T-cell (primary cell): ENCODE measurements at places on chromosomes 2 and 18.
A peak's percentile ranks its signal among the peaks of the same experiment; 100 is the strongest.

DNA sequence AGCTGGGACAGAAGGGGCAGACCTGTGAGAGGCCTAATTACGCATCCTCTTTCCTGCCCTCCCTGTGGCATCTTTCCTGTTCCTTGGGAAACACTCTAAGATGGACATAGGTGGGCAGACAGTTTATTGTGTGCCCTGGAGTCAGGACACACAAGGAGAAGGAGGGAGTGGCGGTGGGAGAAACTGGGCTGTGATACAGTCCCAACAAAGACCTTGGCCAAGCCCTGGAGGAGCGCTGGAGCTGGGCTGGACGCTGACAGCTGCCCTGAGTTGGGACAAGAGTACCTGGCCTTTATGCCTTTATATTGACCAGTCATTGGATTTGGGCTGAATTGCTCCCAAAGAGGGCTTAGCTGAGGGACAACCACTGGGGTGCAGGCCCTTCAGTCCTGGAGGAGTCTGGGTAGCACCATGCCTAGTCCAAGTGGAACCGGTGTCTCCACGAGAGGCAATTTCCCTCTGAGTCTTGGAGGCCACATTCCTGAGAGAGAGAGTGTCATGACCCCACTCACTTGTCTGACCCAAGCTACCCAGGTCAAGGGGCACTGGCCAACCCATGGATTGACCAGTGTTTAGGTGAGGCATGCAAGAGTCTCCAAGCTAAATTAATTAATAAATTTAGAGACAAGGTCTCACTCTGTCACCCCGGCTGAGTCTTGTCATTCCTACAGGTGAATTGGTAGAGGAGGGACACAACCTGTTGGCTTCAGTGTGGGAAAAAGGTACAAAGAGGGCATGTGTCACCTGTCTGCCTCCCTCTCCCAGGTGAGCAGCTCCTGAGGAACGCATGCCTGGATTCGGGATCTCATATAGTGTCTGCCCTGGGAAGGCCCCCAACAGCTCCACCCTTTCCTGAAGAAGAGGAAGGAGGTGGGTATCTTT is 107.1 kb upstream of the ST3GAL5 start:
- H3K27me3 ChIP-seq = no peaks in the 10 kb centered on the region
- H3K36me3 ChIP-seq = no peaks in the 10 kb centered on the region
- H3K4me3 ChIP-seq = no peak overlapping the region
- no peak for DNase-seq

- H3K36me3 ChIP-seq = no peaks in the 10 kb centered on the region
- H3K4me1 ChIP-seq = peaks cover 68% of the 10 kb centered on the region
- no peaks in the 10 kb centered on the region for H3K27me3 ChIP-seq
- H3K27ac ChIP-seq = peak overlapping the region; percentile 18
These were observed 21.6 kb downstream of the SMAD7 start for GRCh38 chr18:48929212-48929612.

GRCh38 chr2:143936848-143937722 is 582.8 kb downstream of the ZEB2 start:
- no peak overlapping the region for H3K27ac ChIP-seq
- peak overlapping the region; percentile 62 for H3K4me3 ChIP-seq
- H3K36me3 ChIP-seq = no peaks in the 10 kb centered on the region
- peaks cover 3% of the 10 kb centered on the region for H3K4me1 ChIP-seq
- no peak for DNase-seq

DNA sequence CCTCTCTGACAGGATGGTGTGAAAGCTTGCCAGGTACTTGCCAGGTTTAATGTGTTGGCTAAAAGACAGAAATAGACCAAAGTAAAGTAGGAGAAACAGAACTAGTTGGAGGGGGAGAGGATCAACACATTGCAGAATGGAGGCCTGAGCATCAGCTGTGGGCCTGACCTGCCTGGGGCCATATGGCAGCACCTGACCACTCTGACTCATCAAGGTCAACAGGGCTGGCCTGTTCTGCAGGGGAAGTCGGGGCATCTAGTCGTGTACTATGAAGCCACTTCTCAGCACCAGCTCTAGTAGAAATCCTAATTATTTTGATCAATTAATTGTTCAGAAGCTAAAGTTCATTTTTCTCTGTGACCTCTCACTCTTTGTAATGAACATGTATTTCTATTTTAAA is 35.8 kb upstream of the NOSTRIN start:
- no peaks in the 10 kb centered on the region for H3K27me3 ChIP-seq
- peaks cover 7% of the 10 kb centered on the region for H3K36me3 ChIP-seq
- DNase-seq = no peak

- H3K27me3 ChIP-seq = no peaks in the 10 kb centered on the region
- no peak overlapping the region for H3K4me3 ChIP-seq
- DNase-seq = no peak
- no peak overlapping the region for H3K27ac ChIP-seq
These were observed 99.8 kb upstream of the FBXO11 start for GRCh38 chr2:48006094-48006493.

DNA sequence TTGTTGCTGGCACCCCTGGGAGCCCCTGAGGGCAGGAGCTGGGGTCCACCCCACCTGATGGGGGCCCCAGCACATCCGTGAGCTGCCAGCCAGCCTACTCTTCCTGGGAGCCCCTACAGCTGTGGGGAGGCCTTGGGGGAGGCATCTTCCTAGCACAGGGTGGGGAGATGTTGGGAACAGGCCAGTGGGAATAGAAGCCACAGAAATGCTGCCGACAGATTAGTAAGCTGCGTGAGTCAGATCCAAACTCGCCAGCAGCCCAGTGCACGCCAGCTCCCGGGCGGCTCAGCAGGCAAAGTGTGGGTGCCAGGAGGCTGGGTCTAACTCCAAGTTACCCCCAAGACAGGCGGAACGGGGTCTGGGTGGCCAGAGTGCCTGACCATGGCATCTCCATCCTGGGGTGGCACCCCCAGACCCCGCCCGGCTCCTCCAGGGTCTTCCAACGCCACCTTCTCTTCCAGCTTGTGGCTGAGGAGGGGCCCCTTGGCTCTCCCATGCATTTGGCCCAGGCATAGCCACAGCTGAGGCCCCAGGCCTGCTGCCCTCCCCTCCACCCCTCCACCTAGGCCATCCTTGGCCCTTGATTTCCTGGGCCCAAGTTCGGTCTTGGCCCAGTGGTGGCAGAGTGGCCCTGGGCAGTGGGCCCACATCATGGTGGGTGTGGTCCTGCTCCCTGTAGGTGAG is 15.3 kb downstream of the CROCC2 start:
- no peak overlapping the region for H3K27ac ChIP-seq
- no peak for DNase-seq
- no peaks in the 10 kb centered on the region for H3K36me3 ChIP-seq
- H3K4me1 ChIP-seq = no peaks in the 10 kb centered on the region

DNA sequence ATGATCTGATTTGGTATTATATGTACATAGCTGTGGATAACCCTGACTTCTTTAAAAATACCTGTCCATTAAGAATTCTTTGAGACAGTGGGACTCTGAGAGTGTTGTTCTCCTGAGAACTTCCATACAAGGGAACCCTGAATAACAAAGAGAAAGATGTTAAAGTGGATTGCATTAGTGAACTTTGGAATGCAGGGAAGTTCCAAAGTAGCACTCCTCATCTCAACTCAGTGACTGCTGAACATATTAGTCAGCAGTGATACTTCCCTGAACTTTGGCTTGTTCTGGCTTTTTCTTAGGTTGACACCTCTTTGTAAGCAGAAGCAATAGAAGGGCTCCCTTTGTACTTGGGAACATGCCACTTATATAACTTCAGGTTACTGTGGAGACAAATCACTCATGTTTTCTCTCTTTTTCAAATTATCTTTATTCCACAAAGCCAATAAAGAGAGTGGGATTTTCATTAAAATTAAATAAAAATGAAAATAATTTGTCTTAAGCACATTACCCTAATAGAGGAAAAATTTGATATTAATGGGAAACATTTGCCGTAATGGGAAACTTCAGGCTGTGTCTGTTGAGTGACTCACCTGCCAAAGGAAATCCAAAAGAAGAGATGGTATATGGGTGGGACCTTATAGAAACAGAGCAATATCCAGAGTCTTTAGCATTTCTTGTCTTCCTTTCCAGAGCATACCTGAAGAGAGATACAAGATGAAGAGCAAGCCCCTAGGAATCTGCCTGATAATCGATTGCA is 33.3 kb downstream of the CFLAR start:
- no peak overlapping the region for H3K27ac ChIP-seq
- DNase-seq = no peak
- no peak overlapping the region for H3K4me3 ChIP-seq
- no peaks in the 10 kb centered on the region for H3K27me3 ChIP-seq

GRCh38 chr2:65604246-65604645 is 171.8 kb upstream of the SPRED2 start:
- H3K27ac ChIP-seq = no peak overlapping the region
- no peaks in the 10 kb centered on the region for H3K27me3 ChIP-seq
- H3K36me3 ChIP-seq = no peaks in the 10 kb centered on the region
- H3K4me3 ChIP-seq = no peak overlapping the region

DNA sequence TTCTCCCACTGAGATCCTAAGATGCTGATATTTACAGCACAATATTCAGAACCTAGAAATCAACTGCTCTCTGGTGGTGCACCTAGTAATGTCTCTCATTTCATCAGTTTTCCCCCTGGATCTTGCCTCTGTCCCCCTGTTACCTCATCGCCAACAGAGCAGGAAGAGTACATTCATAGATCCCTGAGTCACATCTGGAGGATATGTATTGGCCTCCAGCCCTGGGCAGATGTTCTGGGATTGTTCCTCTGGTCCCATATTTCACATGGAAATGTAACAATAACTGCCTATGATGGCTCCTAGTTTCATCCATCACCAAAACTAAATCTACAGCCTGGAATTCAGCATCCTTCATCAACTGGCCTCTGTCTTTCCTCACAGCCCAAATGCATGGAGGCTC is 278.8 kb upstream of the SLC14A2 start:
- DNase-seq = no peak
- no peak overlapping the region for H3K4me3 ChIP-seq
- H3K4me1 ChIP-seq = no peaks in the 10 kb centered on the region
- no peak overlapping the region for H3K27ac ChIP-seq
- no peaks in the 10 kb centered on the region for H3K36me3 ChIP-seq
